ENCODE measurements at places on chromosomes 13 and 19.

DNA sequence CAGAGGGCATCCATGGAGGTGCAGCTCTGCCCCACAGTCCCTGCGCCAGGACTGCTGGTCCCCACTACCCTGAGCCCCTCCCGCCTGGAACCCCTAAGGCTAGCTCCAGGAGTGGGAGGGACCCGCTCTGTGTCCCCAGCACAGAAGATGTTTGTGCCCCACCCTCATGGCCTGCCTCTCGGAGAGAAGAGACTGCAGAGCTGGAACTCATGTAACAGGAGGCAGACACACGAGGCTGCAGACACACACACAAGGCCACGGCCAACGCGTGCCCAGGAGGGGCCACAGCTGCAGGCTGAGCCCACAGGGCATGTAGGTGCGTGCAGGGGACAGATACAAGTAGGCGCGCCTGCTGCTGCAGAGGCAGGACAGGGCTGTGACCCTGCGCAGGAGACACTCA lies 10.4 kb upstream of the TMEM86B start:
- DNase-seq: no peak

DNA sequence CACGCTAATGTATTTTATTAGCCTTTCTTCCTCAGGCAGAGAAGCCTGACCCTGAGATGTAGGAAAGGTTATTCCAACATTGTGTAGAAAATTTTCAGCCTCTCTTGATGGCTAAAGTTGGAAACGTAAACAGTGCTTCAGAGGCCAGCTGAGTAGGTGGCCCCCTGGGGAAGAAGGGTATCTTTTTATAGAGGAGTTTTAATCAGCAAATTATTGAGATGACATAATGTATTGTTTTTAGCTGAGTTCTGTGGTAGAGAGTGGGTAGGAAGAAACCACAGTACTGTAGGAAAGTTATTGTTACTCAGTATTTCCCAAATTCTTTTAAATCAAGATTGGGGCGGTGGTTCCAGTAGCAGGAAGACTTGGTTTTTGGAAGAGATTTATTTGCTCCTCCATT lies 268.8 kb downstream of the DLEU7 start:
- no peak for DNase-seq

- no peak for DNase-seq
These were observed 28.3 kb downstream of the DEDD2 start for GRCh38 chr19:42189133-42189532.

DNA sequence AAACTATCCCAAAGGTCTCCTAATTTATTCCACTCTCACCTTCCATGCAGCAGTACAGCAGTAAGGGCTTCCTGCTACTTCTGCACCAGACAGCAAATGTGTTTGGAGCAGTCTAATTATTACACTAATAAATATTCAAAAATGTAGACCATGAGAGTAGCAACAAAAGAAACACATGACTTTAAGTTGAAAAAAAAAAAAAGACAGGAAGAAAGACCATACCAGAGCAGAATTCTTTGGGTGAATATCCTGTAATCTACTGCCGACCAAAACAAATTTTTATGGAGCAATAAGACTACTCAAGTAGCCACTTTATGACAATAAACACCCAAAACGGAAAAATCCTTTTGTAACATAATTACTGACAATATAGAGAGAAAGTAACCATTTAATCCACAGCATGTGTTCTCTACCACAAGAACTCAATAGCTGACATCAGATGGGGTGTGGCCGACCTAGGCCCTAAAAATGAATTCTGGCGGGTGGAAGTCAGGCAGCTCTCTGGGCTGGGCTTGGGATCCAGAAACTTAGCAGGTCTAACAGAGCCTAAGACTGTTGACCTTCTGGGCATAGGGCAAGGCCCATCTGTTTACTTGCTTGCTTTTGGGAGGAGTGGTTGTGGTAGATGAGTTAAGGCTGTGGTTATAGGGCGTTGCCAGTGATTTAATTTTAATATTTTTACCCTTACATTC lies 4.6 kb downstream of the KLF12 start:
- DNase-seq: no peak

DNA sequence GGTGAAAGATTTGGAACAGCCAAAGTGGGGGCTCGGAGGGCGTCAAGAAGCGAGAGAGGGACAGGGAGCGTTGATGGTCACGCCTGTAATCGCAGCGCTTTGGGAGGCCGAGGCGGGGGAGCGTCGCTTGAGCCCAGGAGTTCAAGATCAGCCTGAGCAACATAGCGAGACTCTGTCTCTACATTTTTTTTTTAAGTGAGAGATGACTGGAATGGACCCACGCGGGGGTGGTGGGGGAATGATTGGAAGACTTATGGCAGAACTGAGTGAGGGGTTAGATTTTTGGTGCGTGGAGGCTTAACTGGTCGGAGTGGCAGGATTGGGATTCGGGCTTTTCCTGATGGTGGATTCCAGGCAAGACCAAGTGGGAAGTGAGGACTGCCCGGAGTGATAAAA lies 725 bp downstream of the PSMD8 start:
- DNase-seq: no peak

- no peak for DNase-seq
These were observed 50.1 kb upstream of the FREM2 start for GRCh38 chr13:38636761-38637160.

DNA sequence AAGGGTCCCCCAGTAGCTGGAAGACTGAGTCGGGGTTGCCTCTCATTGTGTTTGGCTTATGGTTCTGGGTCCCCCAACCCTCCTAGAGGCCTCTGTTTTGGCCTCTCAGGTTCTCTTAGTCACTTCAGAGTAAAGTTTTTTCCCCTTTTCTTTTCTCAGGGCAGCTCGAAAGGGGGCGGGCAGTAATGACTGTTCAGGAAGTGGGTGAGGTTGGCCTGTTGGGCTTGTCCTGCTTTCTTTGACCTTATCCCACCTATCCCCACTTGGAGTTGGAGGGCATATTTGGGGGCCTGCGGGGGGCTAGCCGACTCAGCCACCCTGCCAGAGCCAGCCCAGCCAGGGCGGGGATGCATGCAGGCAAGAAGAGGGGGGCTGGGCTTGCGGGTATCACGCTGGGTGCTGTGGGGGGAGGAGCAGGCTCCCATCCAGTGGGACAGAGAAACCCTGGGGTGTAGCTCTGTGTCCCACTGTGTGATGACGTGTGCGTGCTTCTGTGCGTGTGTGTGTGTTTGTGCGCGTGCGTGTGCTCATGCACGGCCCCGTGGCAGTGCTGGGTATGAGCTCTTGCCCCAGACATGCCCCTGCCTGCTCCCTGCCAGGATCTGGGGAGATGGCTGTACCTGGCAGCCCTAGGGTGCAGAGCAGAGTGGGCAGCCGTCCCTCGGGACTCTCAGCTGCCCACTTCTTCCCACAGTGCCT lies 1.4 kb downstream of the CIC start:
- no peak for DNase-seq

DNA sequence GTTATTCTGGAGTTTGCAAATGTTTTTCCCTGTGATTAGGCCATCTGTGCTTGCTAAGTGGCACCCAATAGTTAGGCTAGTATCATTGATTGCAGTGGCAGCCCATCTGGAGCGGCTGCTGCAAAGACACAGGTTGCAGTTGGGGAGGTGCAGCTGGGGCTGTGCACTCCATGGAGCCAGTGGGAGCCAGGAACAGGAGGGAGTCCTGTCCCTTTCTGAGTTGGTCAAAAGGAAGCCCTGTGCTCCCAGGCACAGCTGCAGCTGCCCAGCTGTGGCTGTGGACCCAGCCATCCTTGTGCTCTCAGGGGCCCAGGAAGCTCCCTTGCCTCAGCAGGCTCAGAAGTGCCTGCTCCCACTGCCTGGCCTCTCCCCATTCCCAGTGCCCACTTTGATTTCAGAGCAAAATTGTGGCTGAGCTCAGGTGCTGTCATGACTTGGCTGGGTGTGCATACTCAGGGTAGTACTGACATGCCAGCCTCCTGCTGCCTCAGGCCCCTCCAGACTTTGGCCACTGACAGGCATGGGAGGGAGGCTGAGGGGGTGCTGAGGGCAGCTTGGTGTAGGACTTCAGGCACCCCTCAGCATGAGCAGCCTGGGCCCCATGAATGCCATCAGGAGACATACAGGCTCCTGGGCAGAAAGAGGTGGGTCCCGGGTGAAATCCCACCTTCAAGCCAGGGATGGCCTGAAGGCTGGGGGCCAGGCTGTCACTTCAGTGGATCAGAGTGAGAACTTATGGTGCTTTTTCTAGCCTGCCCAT lies 270.6 kb downstream of the PCDH20 start:
- DNase-seq: no peak

GRCh38 chr13:90768116-90768515 lies 579.4 kb upstream of the MIR17HG start:
- no peak for DNase-seq

DNA sequence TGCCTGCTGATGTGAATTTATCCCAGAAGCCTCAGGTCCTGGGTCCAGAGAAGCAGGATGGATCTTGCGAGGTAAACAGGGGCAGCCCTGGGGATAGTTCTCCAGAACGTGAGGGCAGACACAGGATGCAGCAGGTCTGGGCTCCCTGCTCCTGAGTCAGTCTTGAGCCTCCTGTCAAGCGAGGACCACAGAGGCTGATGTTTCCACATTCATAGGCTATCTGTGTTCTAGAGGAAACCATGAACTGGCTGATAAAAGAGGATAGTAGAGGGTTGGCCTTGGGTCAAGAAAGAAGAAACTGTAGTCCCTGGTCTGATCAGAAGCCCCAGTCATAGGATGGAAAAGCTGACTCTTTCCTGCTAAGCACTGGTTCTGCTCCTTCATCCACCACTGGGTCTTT lies 2.2 kb downstream of the ZNF175 start:
- DNase-seq: no peak

- DNase-seq: peak; percentile 56
These were observed 88.8 kb downstream of the GNG7 start for GRCh38 chr19:2613507-2614295.

- peak; percentile 10 for DNase-seq
These were observed 29.6 kb downstream of the PAK4 start for GRCh38 chr19:39155114-39155700.

DNA sequence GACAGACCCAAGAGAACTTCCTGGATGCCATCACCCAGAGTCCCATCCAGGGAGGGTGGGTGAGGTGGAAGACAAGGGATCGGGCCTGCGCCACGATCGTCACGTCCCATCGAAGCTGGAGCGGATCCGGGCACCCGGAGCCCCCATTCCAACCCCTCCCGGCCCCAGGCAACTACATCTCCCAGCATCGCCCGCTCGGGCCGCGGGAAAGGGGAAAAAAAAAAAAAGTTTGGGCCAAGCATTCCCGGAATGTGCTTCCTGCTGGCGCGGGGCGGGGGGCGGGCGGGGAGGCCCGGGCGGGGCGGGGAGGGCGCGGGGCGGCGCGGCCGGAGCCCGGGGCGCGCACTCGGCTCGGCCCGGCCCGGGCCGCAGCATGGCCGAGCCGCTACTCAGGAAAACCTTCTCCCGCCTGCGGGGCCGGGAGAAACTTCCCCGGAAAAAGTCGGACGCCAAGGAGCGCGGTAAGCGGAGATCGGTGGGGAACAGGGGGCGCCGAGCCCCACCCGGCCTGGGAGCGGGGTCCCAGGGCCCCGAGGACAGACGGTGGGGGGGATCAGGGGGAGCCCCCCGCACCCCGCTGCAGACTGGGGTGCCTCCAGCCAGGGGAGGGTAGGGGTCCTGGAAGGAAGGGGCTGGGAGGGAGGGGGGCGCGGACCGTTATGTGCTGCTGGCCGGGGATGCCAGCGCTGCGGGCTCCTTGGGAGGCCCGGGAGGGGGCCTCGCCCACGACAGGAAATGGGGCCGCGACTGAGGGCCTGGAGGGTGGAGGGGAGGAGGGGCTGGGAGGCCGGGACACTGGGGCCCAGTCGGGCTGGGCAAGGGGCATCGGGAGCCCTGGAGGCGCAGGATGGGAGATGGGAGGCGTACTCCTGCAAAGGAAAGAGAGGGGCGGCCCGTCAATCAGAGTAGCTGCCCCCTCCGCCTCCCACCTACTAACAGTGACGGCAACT lies at the start of gene SYDE1:
Gene SYDE1, plus strand, starts transcription at position 341 of the 950 bp plus-strand sequence. Its CDS starts 33 bp downstream, at position 374.
- DNase-seq: no peak

DNA sequence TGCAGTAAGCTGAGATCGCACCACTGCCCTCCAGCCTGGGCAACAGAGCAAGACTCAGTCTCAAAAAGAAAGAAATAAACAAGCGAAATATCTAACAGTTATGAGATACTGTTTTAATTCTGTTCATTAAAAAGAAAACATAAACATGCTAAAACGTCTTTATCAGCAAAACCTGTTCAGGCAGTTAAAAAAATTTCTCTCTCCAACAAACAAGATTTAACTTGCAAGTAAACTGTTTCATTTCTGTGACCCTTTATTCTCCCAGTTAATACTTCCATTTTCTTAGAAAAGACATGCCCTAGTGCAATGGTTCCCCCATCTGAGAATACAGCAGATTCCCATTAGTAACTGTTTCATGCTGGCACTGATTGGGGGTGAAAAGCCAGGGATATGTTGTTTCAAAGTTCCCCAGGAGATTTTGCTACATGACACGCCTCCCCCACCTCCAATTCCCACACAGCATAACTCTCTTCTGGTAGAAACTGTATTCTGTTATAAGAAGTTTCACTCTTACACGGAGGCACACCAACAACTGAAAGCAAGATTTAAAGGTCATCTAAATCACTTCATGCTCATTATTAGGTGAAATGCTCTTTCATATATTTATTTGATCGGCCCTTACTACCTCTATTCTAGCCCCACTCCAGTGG lies 24.4 kb downstream of the ELF1 start:
- DNase-seq: no peak

DNA sequence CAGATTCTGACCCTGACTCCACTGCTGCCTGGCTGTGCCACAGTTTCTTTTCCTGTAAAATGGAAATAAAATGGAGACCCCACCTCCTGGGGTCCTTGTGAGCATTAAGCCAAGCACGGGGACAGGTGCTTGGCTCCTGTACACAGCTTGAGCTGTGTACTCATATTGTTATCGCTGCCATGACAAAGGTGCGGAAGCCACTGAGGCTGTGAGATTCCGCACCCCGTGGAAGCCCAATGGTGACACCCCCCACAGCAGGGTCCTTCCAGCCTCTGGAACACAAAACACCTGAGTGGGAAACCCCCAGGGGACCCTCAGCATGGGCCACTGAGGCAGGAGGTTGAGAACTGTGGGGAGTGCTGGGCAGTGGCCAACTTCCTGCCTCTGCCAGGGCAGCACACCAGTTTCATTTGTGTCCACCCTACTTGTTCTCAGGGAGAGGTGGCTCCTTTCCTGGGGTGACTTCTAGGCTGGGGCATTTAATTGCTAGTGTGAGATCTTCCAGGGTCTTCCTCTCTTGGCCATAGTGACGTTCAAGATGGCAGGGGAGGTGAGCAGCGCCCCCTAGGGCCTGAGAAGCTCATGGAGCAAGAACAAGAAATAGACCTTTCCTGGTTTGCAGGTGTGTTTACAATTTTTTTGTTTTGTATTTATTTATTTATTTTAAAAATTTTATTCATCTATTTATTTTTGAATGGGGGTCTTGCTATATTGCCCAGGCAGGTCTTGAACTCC lies 5.4 kb upstream of the JSRP1 start:
- DNase-seq: peak; percentile 53

DNA sequence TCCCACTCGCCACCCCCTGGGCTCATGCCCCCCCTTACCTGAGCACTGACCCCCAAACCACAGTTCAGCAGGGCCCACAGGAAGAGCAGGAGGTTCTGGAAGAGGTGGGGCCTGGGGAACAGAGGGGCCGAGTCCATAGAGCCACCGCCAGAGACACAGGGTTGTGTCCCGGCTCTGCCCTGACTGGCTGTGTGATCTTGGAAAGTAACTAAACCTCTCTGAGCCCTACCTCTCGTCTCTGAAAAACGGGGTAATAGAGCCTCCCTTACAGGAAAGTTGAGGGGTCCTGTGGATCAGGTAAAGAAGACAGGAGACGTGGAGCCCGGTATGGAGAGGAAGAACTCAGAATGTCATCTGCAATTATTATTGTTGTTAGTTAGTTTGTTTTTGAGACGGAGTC lies 2.0 kb downstream of the ADAMTSL5 start:
- no peak for DNase-seq
